ENCODE measurements at places on chromosomes 2 and 18.

- DNase-seq = no peak
Measured at GRCh38 chr18:44719519-44720060, 38.9 kb downstream of the SETBP1 start.

DNA sequence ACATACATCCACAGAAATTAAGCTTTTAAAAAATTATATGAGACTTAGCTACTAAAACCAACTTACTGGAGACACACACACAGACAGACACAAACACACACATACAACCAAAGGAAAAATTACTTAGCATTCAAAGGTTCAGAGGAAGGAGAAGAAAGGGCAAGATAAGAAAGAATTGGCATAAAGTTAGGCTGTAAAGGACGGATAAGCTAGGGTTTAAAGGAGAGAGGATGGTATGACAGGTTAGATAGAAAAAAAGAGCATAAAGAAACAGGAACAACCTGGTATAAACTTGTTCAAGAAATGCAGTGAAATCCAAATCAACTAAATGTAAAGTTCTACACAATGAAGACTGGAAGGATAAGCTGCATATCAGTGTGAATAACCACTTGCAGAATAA, 73.4 kb downstream of the SLC66A3 start:
- no peak for DNase-seq

DNA sequence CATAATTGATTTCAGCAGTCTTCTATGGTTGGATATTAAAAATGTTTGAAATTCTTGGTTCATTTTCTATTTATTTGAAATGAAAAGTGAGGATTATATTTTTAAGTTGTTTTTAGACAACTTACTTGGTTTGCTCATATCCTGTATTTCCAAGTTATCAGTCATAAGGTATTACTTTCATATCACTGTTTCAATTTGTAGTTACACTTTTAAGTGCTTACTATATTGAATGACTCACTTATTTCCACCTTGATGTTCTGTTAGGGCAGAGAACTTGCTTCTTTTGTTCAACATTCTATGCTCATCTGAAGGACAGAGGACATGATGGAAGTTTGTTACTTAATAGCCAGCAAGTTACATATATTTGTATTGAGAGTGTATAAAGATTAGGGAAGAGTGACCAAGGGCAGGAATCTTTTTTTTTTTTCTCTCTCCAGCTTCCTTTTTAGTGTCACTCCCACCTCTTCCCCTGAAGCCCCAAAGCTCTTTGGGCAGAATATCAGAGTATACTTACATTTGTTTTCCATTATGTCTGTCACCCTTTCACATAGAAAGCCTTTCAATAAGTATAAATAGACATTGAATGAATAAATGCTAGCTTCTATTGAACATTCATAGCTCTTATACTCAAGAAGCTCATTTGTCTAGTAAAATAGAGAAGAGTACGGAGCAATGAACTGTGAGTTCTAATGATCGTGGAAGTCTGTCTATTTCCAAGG, 28.1 kb downstream of the PIK3C3 start:
- DNase-seq = no peak

- no peak for DNase-seq
Measured at GRCh38 chr18:23181547-23181946, 46.3 kb downstream of the CABLES1 start.

GRCh38 chr18:59140302-59140885, 710 bp downstream of the SEC11C start:
- DNase-seq = no peak

DNA sequence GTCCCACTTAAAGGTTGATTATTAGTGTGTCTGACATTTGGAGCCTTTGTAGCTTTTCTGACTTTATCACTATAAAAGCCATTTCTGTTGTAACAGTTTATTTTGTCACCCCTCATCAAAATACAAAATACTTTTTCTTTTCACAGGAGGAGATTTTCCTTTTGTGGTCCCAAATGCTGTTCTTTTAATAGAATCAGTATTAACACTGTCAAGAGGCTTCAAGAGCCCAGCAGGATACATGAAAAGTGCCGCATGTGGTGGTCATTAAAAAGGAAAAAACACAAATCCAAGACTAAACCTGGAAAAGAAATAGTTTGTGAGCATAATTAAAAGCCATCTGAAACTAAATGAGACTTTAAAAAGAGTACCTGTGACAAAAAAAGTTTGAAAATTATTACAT, 515.7 kb downstream of the DCDC2C start:
- no peak for DNase-seq

DNA sequence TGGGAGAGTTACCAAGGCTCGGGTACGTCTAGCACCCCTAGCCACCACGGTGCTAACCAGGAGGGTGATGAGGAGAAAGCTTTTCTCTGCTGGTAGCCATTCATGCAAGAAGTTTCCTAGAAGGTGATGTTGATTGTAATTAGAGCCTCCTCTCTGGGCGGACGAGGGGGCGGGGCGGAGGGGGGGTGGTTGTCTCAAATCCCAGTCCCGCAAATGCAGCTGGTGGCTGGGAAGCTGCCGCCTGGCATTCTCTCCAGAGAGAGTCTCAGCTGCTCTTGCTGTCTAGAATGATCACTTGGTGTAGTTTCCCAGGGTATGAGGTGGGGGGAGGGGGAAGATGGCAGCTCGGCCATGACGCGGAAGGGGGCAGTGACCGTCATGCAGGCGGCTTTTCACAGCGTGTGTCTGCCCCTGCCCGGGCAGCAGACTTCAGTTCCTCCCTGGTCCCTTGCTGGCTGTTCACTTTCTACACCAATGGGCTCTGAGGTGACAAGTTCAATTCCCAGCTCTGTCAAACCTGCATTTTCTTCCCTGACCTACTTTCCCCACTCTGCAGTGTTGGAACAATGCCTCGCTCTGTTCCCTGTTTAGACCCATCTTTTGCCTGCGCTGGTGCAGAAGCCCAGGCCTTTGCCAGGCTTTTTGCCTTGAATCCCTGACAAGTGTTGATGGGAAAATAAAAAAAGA, 61.5 kb upstream of the KLF7 start:
- no peak for DNase-seq

- no peak for DNase-seq
Measured at GRCh38 chr2:70381235-70381634, 79.4 kb upstream of the FAM136A start.

DNA sequence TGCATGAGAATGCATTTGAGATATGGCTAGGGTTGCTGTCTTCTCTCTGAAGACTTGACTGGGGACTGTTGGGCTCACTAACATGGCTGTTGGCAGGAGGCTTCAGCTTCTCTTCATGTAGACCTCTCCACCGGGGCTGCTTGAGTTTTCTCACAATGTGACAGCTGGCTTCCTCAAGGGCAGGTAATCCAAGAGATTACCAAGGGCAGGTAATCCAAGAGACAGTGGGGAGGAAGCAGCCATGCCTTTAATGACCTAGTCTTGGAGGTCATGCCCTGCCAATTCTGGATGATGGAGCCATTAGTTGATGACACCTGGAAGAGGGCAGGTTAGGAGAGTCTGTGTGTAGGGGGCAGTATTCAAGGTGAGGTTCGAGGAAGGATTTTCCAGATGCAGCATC, 40.5 kb downstream of the NEURL3 start:
- DNase-seq = no peak

DNA sequence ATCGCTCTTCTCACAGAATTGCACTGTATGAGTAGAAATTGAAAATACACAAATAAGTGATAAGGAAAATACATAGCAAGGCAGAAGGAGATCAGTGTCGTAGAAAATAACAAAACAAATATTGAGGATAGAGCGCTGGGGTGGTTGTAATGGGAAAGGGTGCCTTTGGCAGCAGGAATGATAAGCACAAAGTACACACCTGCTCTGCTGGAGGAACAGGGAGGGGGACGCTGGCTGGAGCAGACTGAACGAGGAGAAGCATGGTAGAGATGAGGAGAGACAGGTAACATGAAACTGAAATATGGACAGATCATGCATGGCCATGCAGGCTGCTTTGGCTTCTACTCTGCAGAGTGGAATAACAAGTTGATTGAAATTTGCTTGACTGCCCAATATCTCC, 181.2 kb upstream of the FSHR start:
- no peak for DNase-seq

DNA sequence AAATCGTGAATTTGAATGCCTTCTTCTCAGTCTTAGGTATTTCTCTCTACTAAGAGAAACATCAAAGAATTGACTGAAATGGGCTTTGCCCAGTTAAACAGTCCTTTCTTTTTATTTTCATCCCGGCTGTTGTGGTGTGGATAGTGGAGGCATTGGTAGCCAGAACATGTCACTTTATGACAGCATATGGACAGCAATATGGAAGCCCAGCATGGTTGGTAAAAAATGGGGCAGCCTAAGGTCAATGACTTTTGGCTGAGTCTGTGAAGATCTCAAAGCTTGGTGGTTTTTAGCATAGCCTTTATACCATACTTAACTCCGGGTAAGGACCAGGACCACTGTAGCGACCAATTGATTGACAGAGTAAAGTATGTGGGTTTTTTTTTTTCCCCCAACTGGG, 3.2 kb downstream of the CERS6 start:
- no peak for DNase-seq

DNA sequence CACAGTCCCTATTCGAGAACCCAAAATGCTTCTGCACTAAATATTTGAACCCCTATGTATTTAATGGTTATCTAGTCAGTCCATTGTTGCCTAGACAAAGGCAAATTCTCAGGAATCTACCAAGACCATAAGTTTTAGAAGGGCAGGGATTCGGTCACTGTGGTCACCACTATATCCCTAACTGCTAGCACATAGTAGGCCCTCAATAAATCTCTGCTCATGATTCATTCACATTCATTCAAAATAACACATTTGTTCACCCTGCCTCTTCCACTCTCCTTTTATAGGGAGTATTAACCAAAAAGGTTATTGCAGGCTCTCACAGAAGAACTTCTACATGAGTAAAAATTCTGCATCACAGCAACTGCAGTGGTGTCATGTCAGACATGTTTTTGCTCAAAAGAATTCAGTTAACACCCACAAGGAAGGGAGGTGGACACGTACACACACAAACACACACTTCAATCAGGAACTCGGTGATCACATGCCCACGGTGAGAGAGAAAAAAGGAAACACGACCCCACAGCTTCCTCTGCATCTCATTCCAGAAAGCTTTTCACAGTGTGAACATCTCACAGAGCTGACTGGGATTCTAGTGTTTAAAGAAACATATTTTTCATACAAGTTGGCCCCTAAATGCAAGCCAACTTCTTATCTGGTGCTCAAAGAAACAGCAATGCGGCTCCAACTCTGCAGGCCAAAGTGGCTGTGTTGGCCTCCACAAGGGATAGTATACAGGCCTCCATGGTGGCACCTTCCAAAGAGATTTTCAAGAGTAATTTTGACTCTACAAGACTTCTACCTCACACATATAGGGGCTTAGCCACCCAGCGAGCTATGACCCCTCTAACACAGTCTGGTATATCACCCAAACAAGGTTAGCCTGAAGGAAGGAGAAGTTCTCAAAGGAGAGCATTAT, 98.0 kb downstream of the ANKRD44 start:
- peak; percentile 41 for DNase-seq

- peak; percentile 8 for DNase-seq
Measured at GRCh38 chr2:172693037-172693436, 42.6 kb upstream of the RAPGEF4 start.

GRCh38 chr2:45282646-45283045, 273.4 kb upstream of the SIX2 start:
- DNase-seq = no peak

DNA sequence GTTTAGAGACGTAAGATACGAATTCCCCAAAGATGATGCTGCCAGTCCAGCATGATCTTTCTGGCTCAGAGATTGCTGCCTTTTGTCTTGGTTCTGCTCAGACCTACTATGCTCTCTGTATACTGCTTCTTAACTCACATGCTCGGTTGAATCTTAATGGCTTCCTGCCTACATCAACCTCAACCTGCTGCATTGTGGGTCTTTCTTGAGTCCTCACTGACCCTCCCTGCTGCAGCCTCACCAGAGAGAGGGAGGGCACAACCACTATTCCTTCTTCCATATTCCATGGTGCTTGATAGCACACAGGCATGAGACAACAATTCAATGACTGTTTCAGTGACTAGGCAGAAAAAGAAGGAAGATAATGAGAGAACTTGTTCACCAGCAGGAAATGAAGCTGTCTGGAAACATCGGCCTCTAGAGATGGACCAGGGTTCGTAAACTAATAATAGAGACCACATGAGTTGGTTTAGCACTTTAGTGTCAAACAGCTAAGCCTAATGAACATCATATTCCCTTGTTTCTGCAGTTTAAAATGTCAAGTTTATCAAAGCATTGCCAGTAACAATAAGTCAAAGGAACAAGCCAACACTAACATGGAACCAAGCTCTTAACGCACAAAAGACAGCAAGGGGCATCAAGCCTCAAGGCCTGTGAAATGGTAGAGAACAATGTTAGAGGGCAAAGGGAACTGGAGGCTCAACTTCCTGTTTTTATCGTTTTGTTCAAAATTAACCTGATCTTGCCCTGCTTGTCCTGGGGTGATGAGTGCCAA, 333.9 kb downstream of the PDE11A start:
- DNase-seq = peak; percentile 14

DNA sequence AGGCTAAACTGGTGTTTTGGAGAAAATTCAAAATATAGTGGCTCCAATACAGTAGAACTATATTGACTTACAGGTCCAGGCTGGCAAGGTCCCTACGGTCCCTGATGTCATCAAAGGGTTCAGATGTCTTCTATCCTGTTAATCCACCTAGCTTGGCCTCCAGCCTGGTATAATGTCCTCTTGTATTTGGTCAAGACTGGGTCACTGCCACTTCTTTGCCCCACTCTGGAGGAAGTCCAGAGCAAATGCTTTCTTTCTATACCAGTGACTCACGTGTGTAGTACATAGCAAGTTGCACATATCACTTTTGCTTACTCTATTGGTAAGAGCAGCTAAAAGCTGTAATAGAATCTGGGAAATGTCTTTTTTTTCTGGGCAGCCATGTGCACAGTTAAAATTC, 80.8 kb downstream of the LCLAT1 start:
- no peak for DNase-seq

DNA sequence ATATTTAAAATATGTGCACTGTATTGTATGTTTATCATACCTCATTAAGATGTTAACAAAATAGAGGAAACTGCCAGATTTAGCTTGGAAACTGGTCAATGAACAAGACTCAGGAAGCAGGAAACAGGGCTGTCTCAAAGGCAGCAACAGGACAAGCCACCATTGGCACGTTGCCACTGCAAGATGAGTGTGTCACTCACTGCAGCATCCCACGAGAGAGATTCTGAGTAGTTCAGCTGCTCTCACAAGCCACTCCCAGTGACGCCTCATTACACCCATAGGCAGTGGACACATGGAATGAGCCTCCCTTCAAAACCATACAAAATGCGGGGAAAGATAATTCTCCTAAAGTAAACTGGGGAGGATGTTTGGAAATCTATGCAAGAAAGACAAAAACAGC, 181.9 kb upstream of the DLGAP1 start:
- DNase-seq = no peak
